ENCODE measurements at places on chromosomes 16 and 17.

DNA sequence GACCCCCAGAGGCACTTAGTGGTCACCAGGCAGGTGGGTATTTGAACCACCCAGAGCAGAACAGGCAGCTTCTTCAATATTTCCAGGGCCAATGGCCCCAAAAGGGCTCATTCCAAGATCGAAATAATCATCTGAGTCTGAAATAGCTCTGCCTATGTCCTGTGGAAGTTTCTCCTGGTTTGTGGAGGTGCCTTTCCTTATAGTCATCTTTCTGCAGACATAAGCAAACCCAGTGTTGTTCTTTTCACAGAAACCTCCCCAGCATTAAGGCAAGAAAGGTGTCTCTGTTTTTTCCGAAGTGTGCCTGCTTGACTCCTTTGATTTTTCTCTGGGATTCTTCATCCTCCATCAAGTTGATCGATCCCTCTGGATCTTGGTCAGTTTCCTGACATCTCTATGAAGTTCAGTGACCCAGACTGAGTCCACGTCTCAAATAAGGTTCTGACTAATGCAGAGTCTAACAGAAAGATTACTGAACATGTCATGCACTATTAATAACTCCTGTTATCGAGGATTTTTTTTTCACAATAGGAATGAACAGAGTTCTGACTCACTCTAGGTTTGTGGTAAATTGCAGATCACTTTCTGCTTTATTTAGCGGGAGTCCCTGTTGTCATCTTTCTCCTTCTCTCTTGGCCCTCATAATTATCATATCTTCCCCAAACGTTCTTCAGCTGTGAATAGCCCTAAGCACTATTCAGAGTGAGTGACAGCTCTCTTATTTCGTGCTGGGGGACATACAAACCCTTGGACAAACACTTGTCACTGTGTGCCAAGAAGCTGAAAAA, 1.5 kb downstream of the LRRC3C start:
- DNase-seq, result no peak

DNA sequence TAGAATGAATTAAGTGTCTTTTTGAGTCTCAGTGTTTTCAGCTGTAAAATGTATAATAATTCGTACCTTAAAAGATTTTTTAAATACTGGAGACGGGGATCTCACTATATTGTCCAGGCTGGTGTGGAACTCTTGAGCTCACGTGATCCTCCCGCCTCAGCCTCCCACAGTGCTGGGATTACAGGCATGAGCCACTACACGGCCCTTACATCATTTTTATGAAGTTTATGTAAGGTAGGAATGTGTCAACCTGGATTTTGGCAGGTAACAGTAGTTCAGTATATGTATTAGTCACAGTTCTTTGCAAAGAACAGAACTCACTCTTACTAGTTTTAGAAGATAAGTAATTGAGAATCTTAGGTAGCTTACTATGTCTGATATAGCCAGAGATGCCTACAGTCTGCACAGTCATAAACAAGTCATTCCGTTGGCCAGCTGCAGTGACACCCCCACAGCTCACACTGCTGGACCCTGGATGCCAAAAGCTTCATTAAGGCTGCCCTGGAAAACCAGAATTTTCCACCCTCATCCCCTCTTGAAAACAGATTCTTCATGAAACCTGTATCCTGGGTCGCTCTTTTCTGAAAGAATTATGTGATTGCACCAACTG, 583 bp upstream of the COX6A2 start:
- DNase-seq, result no peak

- DNase-seq, result no peak
These were observed at the start of gene SPHK1 for GRCh38 chr17:76384222-76384986. Gene SPHK1 (plus strand): TSS chr17:76384609. CDS start chr17:76385645, 1,036 bp downstream.

DNA sequence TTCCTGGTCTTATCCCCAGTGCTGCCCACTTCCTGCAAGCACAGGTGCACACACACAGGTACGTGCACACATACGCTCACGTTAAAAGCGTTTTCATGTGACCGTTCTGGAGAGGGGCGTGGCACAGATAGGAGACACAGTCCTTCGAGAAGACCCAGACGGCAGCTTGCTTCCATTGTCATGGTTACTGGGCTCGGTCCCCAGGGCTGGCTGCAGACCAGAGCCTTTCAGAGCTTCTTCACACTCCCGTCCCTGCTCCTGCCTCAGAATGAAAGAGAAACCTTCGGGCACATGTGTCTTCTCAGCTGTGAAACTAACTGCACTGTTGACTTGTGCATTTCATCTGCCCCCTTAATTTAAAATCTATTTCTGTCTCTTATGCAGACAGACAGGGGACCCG, 154.2 kb downstream of the PITPNC1 start:
- DNase-seq, result peak; percentile 71

DNA sequence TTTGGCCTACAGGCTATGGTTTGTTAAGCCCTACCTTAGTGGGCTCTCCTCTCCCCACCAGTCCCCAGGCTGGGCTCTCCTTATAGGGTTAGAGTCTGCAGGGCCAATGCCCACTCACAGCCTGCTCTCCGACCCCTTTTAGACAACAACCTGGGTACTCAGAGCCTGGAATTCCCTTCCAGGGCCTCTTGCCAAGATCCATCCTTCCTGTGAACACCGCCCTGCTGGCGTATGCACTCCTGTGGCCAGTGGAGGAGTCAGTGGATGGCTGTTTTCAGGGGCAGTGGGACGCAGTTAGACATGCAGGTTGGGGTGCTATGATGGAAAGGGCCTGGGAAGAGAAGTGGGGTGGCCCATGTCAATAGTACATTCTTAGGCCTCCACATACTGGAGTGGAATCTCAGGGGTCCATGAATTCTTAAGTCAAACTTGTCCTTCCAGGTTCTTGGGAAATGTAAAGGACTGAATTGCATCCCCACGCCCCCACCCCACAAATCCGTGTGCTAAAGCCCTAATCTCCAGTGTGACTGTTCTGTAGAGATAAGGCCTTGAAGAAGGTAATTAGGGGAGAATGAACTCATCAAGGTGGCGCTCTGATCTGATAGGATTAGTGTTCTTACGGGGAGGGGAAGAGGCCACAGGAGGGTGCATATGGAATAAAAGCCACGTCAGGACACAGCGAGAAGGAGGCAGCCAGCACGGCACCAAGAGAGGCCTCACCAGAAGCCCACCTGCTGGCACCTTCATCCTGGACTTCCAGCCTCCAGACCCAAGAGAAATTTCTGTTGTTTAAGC, 81.6 kb upstream of the CACNG5 start:
- DNase-seq, result no peak
